ENCODE measurements at places on chromosomes 7 and 10.

- DNase-seq: no peak
Observed at GRCh38 chr10:60977161-60978122, 33.5 kb upstream of the RHOBTB1 start.

GRCh38 chr10:45500798-45501197 is 126.8 kb downstream of the ALOX5 start:
- DNase-seq: no peak

DNA sequence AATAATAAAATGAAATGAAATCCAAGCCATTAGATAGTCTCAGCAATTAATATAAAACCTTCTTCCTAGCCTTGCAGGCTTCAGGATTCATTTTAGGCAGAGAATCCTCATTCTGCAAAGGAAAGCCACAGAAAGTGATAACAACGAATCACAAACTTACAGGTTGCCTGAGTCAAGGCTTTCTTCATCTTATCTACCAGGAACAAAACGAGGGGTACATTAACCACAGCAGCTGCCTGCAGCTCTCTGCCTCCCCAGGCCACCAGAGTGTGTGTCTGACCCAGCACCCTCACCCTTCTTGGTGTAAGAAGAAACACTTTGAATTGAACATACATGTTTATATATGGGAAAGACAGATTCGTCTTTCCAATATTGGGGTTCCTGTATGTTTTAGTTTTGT is 12.5 kb upstream of the TNS3 start:
- DNase-seq: no peak

DNA sequence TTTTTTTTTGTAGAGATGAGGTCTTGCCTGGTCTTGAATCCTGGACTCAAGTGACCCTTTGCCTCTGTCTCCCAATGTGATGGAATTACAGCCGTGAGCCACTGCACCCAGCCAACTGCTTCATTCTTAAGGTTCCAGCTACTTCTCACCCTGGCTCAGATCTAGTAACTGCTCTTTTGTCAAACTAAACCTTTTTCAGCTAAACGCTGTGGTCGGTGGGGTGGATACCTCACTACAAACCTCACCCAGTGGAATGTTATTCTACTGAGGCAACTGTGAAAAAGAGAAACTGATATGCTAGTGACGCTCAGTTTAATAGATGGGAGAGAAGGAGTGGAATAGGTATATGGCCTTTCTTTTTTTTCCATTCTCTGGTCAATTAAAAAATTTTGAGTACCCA is 1.7 kb upstream of the MRLN start:
- DNase-seq: no peak

- no peak for DNase-seq
Observed at GRCh38 chr10:77325233-77325537, 312.4 kb downstream of the KCNMA1 start.

GRCh38 chr10:88944813-88945212 is 7.8 kb downstream of the ACTA2 start:
- DNase-seq: no peak

GRCh38 chr7:106392590-106392989 is 107.8 kb upstream of the NAMPT start:
- no peak for DNase-seq

DNA sequence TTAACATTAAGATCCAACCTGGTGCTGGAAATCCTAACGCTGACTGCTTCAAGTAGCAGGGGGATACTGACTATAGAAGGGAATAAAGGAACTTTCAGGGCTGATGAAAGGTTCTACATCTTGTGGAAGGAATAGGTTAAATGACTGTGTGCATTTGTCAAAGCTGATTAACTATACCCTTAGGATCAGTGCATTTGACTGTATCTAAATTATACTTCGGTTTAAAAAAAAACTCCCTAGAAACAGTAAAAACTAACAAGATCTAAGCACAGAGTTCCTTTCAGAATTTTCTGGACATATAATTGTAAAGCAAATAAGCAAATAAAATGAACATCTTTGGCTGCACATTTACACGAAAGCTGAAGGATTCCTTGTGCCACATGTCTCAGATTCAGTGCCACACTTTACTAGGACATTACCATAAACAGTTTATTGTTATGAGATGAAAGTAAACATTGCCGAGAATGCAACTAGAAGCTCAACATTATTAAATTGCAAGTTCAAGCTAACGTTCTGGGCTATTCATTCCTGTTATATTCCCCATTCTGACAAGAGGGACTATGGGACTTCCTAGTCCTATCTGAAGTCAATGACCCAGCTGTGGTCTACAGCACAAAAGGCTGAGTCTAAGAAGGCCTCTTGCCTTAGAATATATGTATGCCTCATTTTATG is 20.7 kb downstream of the ANK3 start:
- DNase-seq: no peak

DNA sequence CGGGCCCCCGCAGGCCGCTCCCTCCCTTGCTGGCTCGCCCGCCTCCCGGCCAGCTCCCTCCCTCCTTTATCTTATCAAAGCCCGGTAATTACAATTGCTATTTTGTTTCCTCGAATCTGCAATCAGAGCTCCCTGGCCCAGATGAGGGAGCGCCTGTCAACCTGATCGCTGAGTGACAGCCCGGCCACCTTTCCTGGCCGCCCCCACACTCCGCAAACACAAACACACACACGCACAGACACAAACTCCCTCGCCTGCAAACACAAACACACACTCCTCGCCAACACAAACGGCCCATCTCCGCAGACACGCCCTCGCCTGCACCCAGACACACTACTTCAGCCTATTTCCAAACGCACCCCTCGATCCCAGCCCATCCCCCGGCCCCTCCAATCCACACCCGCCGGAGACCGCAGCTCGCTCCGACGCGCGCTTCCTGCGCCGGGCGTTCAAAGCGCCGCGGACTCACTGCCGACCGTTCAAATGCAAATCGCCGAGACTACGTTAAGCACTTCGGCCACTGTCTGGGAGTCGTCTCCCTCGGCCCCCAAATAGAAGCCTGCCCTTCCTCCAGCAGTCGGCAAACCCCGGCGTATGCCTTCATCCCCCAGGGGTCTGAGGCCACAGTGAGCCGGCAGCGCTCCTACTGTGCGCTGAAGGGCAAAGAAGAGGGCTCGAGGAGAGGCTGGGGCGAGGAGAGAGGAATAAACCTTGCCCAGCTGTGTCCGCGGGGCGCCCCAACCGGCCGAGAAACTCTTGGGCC is 3.0 kb upstream of the FGF8 start:
- no peak for DNase-seq

DNA sequence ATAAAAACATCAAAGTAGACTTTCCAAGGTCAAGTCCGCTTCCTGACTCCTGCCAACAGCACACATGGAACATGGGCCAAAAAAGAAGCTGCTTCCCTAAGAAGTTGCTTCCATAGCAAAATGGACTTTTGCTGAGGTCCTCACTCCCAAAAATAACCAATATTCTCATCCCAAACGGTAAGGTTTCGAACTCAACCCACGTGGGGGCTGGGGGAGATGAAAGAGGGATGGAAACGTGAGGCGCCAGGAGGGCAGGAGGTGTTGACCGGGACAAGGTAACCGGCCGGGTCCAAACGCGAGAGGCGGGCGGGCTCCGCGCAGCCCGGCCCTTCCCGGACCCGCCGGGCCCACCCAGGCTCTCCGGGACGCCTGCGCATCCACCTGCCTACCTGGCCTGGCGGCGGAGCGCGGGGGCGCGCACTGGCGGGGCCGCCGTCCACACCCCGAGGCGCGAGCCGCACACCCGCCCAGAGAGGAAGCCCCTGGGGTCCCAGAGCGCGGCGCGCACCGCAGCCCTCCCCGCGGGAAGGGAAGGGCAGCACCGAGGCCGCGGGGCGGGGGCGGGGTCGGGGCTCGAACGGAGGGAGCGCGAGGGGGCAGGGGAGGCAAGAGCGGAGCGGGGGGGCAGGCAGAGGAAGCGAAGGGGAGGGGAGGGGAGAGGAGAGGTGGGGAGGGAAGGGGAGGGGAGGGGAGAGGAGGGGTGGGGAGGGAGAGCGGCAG is 742 bp downstream of the LMBR1 start:
- DNase-seq: peak; percentile 82

DNA sequence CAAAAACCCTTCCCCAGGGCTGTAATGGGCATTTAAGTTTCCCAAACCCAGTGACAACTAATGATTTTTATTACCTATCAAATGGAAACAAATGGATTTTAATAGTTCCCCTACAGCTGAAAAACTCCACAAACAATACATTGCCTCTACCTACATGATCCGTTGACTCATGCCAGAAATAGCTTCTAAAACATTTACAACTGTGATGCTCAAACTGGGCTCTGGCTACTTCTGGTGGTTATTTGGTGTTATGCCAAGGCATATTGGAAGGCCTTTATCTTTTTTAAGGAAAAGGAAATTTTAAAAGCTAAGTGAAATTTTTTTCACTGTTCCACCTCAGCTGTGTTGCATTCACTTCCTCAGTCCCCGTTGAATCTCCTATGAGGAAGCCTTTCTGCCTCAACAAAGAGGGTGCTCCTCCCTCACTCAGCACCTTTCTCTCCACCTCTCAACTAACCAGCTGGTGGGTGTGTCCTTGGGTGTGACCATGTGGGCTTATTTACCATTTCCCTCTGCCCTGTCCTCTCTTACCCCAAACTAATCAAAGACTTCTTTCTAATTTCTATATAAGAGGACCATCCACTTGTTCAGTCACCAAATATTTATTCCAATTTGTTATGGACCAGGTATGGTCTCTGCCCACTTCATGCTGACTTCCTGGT is 82.9 kb downstream of the PRTFDC1 start:
- peak; percentile 25 for DNase-seq

DNA sequence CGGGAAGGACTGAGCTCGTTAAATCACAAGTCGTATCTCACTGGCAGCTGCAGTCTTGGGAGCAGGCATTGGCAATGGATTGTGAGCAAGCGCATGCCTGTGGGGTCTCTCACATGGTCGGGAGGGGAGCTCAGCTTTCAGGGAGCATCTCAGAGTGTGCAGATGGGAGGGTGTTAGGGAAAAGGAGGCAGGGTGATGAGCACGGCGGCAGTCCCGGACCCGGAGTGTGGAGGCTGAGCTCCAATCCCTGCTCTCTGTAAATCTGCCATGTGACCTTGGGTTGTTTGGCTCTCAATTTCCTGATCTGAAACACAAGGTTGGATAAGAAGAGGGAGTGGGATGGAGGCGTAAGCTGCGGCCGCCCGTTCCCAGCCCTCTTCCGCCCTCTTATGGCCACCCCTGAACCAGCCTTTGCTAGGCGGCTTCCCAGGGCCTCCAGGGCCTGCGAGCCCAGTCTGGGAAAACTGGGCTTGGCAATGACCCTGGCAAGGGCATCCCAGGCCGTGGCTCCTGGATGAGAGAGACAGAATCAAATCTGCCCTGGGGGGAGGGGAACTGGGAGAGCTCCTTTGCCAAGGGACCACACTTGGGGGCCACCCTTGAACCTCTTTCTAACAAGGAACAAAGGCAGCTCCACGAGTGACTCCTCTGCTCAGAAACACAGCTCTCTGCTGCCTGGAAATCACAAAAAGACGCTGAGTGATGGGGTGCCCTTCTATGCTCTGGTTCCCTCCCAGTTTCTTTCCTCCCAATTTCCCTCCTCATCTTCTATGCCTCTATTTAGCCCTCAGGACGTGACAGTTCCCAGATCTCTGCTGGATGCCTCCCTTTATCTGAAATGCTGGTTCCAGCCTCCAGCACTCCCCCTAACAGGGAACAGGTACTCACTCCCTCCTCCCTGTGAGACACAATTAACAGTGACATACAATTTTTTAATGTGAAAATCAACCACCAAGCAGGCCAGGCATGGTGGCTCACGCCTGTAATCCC is 41.7 kb upstream of the LOXL4 start:
- peak; percentile 16 for DNase-seq

- DNase-seq: no peak
Observed at GRCh38 chr7:123657304-123657685, 1.6 kb downstream of the LMOD2 start.

All from RPMI8226 (cell line).